ENCODE measurements at places on chromosomes 12 and 14.

DNA sequence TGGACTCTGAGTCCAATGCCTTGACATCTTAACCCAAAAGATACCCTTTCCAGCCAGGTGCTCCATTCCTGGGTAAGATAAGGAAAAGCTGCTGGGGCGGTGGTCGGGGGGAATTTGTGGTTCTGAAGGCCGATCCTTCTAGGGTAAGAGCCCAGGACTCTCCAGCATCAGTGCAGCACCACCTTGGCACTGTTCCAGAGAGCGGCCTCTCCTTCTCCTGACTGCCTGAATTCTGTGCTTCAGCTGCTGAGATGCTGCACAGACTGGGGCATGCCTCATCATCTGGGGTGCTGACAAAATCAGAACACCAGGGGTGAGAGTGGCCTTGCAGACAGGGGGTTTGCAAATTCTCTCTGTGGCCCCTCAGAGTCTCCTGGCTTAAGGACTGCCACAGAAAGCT is 87.5 kb downstream of the SPTB start:
- DNase-seq: no peak

DNA sequence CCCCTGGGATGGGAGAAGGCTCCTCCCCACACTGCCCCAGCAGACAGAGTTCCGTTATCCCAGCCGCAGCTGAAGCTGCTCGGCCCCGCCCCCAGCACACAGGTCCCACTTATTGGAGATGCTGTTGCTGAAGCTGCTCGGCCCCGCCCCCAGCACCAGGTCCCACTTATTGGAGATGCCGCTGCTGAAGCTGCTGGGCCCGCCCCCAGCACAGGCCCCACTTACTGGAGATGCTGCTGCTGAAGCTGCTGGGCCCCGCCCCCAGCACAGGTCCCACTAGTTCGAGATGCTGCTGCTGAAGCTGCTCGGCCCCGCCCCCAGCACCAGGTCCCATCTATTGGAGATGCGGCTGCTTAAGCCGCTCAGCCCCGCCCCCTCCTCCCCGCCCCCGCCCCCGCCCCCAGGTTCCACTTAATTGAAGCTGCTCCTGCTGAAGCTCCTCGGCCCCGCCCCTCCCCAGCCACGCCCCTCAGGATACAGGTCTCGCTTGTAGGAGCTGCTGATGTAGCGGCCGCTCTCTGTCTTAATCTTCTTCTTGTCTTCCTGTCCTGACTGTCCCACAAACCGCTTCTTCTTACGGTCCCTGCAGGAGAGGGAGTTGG is 12.0 kb downstream of the CFAP73 start:
- no peak for DNase-seq

DNA sequence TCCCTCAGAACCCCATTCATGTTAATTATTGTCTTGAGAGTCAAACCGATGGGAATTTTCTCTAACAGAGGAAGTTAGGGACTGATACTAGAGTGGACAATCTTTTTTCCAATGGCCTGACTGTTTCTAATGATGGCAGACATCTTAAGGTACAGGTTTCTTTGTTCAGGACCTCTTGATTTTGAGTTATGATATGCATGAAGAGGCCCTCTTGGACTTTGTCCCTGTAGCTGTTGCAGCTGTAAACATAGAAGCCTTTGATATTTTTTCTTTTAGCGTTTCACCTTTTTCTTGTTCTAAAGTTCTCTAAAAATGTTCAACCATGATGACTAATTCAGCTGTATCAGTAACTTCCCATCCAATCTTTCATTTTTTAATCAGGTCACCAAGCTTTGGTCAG is 53.0 kb downstream of the LGR5 start:
- no peak for DNase-seq

DNA sequence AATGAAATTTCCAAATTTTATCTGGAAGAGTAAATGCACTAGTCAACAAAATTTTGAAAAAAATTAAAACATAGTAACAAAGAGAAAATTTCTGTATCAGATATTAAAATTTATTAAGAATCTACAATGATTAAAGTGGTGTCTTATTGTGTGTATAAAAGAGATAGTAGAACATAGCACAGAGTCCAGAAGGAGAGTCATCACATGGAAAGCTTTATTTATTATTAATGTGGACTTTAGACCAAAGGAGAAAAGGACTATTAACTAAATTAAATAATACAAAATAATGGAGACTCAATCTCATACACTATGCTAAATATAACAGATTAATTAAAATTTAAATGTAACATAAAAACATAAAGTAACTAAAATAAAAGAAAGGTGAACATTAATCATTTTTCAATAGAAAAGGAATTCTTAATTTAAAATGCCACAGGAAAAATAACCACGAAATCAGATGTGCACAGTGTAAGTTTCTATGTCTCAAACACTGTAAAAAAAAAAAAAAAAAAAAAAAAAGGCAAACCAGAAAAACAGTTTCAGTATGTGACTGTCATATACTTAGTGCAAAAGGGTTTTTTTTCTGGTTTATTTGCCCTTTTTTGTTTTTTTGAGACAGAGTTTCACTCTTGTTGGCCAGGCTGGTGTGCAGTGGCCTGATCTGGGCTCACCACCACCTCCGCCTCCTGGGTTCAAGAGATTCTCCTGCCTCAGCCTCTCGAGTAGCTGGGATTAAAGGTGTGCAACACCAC is 95.4 kb downstream of the MYF5 start:
- DNase-seq: no peak

DNA sequence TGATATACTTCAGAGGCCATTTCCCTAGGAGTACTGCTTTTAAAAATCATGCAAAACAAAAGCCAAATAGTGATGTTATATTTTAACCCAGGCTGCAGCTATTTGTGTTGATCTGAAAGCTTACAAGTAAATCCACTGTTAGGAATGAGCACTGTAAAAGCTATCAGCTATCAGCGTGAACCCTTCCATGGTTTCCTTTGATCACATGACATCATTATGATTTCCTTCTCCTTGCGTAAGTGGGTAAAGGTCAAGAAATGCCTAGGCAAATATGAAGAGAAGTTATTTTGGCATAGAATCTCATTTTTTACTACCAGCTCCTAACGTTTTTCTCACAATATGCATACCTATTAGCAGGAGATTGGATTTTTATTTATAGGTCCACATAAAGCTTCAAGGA is 48.6 kb upstream of the CATSPERB start:
- no peak for DNase-seq

- no peak for DNase-seq
These were observed 129.1 kb downstream of the GPR135 start for GRCh38 chr14:59336098-59336497.

GRCh38 chr12:51183816-51184215 is 10.9 kb upstream of the TFCP2 start:
- peak; percentile 86 for DNase-seq

DNA sequence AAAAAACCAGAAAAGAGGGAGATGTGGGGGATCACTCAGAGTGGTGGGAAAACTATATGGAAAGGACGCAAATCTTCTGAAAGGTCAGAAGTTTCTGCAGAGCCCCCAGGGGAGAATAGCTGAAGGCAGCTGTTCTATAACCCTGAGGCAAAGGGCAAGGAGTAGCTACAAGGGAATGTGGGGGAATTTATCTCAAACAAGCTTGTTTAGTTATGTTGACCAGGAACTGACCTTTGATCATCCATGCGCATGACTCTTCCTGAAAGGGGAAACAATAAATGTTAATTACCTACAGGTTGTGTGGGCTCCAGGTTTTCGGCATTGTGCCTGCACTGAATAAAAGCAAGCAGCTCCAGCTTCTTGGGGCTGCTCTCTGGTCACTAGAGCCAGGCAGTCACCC is 968.5 kb downstream of the AACS start:
- no peak for DNase-seq

- no peak for DNase-seq
These were observed 68.9 kb downstream of the SPPL3 start for GRCh38 chr12:120835304-120835612.

DNA sequence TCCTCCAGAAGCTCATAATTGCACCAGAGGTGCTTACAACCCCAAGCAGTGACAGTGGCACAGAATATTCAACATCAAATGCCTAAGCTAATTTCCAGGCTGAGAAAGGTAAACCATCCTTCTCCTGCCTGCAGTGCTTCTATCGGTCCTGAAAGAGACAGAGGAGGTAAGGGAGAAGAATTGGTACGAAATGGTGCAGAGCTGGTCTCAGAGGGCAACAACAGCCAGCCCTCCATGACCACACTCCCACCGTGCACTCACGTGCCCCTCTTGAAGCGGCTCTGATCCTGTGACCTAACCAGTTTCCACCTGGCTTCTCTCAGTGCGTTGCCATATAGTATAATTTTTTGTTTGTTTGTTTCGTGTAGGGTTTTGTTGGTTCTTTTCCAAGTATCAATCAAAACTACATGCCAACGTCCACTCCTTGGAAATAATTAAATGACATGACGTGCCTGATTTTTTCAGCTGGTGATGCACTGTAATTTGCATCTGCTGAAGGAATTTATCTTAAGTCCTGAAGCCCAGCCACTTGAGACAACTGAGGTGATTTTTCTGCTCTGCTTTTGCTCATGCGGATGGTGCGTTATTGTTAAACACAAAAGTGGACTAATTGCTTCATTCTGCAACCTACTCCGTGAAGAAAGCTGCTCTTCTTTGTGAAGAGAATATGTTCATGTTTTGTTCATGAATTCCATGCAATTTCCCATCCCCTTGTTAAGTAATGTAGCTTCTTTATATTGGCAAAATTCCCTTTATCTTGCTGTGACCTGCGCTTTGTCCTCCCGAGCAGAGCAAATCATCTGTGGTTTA is 1.3 kb upstream of the ATP2A2 start:
- no peak for DNase-seq

DNA sequence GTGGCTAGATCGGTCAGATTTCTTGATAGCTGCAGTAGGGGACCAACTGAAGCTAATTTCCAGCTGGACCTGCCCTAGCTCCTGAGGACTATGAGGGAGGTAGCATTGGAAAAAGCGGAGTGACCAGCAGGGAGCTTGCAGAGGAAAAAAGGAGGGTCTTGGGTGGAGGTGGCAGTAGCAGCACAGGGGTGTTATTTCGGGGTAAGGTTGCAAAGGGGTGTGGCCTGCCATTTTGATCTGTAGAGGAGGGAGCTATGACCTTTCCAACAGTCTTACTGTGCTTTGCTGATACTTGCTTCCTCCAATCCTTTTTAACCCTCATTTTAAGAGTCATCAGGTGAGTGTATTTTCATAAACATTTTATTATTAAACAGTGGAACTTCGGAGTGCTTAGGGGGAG is 83.8 kb upstream of the NRXN3 start:
- DNase-seq: no peak

Measured in psoas muscle (tissue), 8 donors.